ENCODE measurements at places on chromosomes 16 and 17.

- DNase-seq = no peak
Measured at GRCh38 chr16:27222249-27223225, 19.2 kb downstream of the KDM8 start.

DNA sequence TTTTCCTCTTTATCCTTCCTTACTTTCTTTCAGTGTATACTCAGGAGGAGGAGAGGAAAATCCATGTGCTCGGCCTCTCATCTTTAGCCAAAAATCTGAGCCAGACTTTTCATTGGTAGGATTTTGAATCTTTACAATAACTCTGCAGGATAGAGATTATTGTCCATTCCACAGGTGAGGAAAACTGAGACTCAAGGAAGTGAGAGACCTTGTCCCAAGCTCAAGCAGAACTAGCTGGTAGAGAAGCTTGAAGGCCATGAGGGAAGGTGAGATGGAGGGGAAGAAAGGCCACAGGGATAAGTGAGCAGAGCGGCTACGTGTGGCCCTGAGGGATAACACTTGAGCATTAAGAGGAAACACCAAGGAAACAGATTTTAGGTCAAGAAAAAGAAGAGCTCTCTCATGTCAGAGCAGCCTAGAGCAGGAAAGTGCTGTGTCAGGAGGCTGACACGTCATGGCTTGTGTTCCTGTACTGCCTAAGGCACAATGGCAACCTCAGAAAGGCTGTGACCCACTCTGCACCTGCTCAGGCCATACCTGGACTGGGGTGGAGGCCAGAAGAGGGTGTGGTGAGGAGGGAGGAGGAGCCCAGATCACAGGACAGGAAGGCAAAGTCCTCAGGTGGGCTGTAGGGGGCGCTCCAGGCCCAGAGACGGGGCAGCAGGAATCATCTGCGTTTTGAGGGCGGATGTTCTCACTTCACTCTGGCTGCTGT, 11.9 kb downstream of the MT4 start:
- peak; percentile 74 for DNase-seq

DNA sequence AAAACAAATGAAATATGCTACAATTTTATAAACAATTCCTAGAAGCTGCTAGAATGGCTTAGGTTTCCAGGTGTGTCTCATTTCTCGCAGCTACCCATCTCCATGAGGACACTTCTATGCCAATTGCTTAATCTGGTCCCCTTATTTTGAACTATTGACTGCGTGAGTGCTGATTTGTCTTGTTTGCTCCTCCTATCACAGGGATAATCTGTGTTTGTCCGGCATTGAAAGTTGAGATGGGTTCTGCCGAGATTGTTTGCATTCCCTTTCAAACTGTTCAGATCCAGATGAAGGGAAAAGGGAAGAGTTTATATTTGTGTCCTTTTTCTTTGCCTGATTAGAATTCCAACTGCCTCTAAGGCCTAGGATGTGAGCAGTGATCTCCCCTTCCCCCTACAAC, 21.7 kb upstream of the COX10 start:
- no peak for DNase-seq

- DNase-seq = no peak
Measured at GRCh38 chr16:11725457-11725856, 17.2 kb downstream of the TXNDC11 start.

GRCh38 chr16:58588406-58588805, 41.2 kb downstream of the CNOT1 start:
- DNase-seq = no peak

GRCh38 chr17:52606098-52606497, 447.6 kb upstream of the CA10 start:
- DNase-seq = no peak

DNA sequence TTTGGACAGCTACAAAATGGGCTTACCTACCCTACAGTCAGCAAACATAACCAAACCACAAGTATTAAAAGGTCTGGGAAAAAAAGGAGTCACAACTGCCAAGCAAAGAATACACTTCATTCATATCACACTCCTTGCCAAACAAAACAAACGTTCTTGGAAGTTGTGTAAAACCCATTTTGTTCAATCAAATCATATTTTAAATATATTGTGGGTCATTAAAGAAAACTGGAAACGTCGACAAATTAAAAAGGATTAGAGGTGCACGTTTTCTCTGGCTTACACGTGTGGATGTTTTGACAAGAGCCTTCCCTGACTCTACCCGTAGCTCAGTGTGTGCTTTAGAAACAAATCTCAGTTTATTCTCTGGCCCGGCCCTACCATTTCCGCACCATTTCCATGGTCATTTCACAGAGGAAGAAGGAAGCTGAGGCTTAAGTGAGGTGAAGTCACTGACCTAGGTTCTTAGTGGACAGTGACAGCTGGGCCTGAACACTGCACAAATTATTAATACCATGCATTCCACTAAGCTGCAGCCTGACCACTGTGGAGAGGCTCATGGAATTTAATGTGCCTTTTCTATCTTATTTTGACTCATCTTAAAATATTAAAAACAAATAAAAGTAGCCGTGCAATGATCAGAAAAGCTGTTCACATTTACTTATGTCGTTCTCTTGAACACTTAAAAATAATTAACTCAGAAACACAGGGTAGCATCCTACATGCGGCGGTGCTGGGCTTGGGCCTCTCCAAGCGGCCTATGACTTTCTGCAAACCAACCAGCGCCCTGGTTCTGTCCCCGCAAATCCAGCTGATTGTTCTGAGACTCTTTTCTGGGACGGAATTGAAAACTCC, 968 bp downstream of the CEP112 start:
- DNase-seq = no peak

DNA sequence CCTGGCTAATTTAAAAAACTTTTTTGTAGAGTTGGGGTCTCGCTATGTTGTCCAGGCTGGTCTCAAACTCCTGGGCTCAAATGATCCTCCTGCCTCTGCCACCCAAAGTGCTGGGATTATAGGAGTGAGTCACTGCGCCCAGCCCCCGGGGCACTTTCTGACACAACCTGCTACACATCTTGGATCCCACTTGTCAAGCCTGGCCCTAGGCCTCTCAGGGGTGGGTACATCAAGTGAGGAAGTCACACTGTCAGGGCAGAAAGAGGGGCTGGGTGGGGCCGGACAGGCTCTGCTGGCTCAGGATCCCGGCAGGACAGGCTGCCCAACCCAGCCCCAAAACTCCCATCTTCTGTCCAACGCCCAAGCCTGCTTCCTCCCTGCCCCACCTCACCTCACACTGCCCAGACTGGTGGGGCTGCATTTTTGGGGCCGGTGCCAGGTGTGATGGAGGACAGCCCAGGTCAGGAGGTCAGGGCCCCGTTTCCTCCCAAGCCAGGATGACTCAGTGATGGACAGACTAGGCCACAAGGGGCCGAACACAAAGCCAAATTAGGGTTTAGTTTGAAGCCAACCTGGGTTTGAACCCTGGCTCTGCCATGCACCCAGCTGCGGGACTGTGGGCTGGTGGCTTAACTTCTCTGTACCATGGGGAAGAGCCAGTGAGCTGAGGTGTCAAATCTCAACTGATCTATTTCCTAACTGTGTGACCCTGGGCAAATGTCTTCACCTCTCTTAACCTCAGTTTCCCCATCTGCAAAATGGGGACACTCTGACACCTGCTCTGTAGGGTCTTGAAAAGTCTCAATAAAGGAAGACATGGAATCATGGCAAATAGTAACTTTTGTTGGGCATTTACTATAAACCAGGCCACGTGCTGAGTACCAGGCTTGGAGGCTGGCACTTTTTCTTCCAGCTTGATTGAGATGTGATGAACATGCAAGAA, 8.9 kb upstream of the PPL start:
- DNase-seq = no peak

GRCh38 chr17:43609613-43610385, 51.9 kb downstream of the MEOX1 start:
- DNase-seq = no peak

DNA sequence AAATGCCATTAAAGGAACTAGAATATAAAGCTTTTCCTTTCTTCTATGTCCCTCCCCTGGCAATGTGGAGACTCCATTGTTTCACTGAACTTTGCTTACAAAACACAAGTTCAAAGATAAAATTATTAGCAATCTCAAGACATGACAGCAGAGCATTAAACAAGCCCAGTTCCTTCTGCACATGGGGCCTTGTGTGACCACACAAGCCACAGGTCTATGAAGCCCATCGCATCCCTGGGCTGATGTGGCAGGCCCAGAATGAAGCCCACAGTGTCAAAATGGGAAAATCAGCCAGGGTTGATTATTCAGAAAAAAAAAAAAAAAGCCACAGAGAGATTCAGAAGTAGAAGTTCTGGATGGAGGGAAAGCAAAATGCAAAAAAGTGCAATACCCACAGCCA, 12.9 kb upstream of the SLC39A11 start:
- no peak for DNase-seq

GRCh38 chr17:72299100-72299499, 178.3 kb downstream of the SOX9 start:
- DNase-seq = no peak

- DNase-seq = no peak
Measured at GRCh38 chr17:17028059-17028877, 14.0 kb upstream of the MPRIP start.

DNA sequence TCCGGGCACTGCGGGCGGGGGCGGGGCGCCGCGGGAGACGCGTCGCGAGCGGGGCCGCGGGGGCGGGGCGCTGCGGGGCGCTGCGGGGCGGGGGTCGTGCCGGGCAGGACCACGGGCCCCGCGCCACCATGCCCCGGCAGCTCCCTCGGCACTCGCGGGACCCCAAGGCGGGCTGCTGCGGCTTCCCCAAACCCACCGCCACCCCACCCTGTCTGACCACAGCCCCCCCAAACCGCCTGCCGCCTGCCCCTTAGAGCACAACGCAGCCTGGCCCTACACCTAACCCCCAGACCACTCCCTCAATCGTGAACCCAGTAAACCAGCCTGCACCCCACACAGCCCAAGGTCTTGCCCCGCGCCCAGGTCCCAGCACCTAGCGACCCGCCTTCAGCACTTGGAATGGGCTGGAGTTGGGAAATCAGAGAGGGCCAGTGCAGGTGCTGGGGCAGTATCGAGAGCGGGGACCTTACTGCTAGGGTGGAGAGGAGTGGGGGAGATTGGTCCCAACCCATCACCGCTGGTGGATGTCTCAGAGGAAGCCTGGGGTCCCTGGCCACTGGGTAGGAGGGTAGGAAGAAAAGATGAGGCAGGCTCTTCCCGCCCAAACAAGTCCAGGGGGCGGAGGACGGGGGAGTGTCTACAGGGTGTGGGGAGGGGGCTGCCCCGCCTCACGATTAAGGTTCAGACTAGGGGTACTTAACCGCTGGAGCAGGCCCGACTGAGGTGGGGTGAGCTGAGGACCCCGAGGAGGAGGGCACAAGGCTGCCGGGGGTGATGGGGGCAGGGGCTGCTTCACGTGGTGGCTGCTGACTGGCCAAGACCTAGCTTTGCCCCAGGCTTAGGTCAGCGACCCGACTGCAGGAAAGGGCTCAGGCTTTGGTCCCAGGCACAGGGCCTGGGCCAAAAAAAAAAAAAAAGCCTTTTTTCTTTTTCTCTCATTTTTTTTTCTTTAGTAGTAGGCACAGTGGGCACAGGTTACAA, 539 bp upstream of the VAMP2 start:
- no peak for DNase-seq

DNA sequence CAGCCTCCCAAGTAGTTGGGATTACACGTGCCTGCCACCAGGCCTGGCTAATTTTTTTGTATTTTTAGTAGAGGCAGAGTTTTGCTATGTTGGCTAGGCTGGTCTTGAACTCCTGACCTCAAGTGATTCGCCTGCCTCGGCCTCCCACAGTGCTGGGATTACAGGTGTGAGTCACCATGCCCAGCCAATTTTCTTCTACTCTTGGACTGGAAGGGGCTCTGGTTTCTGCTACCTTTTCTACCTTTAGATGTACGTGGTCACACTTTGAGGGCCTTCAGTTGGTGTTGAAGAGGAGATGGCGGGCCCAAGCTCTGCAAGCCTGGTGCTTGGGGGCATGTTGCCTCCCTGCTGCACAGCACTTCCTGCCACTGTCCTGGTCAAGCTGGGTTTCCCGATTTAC, 173.6 kb downstream of the PRKCA start:
- no peak for DNase-seq

DNA sequence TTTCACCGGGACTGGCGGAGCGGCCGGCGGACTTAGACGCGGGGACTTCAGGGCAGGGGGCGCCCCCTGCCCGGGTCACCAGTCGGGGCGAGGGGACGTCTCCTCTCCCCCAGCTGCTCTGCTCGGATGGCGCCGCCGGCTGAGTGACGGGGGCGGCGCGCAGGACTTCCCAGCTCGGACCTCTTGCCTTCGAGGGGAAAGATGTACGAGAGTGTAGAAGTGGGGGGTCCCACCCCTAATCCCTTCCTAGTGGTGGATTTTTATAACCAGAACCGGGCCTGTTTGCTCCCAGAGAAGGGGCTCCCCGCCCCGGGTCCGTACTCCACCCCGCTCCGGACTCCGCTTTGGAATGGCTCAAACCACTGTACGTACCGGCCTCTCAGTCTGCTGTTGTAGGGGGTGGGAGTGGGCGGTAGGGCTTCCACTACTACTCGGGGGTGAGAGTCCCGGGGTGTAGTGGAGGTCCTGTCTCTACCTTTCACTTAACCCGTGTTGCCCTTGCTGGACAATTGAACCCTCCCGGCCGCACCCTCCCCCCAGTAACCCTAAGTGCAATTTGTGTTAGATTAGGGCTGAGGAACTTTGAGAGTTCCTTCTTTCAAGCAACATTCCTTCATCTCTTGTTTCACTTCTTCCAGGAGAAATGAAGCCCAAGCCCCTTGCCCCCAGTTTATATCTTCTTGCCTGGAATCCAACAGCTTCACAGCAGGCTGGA, 21.9 kb downstream of the GJD3 start:
- DNase-seq = no peak

All from stimulated activated CD8-positive, alpha-beta memory T cell treated with anti-CD3 and anti-CD28 coated beads, Interleukin-4, amount 100 ng/mL, for 4 hours (primary cell).